T-helper 17 cell (primary cell): ENCODE measurements at places on chromosomes 4 and X. TPM values are rescaled to one million over a fixed set of nuclear protein-coding genes. Genes with fewer than 3 reads are reported as not detected.

RENBP gene
- total RNA-seq = 11.5 TPM

DNA sequence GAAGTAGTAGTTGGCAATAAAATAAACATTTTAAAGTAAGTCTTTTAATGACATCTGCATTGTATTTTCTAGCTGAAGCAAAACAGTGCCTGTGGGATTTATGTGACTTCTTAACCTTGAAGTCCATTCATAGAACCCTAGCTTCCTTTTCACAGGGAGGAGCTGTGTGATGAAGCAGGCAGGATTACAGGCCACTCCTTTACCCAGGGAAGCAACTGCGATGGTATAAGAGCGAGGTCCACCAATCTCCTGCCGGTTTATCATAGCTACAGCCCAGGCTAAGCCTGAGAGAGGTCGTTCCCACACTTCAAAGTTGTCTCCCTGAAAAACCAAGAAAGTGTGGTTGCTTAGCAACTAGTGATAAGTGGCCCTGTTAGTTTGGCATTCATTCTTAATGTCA, 7.0 kb downstream of the RPL36A start:
- no peak for DNase-seq
- no peaks in the 10 kb centered on the region for H3K27me3 ChIP-seq
- peaks cover 2% of the 10 kb centered on the region for H3K4me1 ChIP-seq
- H3K36me3 ChIP-seq = peaks cover 3% of the 10 kb centered on the region
- H3K27ac ChIP-seq = no peak overlapping the region

TEX13C gene
- total RNA-seq = not detected

DNA sequence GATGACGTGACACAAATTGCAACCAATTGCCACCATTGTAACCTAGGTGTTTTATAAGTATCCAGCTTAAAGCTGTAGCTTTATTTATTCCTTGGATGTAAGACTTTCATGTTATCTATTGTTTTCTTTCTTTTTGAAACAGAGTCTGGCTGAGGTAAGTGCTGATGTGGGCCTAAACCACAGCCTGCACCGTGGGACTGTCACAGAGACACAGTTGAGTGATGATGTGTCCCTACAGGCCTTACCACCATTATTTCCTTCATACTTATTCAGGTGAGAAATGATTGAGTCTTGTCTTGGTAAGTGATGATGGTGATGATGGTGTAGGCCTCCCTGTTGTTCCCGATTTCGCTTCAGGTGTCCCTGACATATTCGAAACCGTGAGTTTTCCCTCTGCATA, 8.3 kb downstream of the ATXN3L start:
- no peak for DNase-seq
- no peak overlapping the region for H3K4me3 ChIP-seq
- no peak overlapping the region for H3K27ac ChIP-seq

CXorf49 gene
- not detected for total RNA-seq
